ENCODE measurements at places on chromosomes 5 and 9.

DNA sequence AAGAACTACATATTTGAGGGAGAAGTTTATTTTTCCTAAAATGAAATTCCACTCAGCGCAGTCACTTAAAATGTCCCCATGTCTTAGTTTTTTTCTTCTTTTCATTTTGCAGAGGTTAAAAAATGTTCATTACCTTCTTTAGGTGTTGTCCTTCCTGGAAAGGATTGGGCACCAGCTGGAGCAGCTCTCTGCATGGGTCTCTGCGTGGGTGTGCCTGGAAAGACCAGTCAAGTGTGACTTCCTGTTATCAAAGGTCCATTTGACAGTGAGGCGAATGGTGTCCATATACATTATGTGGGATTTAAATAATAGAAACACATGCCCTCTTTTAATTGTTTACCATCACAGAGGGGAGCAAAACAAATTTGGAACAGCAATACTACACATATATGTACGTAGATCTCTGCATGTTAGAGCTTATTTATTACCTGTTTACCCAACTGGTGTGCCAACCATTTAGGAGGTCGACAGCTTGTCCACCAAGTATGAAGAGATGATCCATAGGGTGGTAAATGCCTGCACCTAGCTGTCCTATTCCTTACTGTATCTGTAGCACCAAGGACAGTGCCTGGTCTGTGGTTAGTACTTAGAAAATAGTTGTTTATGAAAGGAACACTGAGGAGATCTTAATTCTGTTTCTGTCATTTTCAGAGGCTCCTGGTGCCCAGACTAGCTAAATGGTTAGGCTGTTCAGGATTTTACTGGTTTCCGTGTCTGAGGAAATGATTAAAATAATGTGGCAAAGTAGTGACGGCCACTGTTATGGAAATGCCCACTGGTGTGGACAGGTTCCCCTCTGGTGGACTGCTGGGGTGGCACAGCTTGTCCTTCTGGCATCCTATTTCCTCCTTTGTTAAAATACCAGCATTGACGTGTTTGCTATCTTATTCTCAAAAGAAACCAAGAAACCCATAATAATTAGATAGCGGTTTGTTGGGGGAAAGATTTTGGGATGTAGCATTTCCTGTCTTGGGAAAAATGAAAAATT is 200.4 kb downstream of the MAST4 start:
- no peaks in the 10 kb centered on the region for H3K4me1 ChIP-seq
- H3K36me3 ChIP-seq: no peaks in the 10 kb centered on the region
- H3K27ac ChIP-seq: no peak overlapping the region
- no peaks in the 10 kb centered on the region for H3K27me3 ChIP-seq

DNA sequence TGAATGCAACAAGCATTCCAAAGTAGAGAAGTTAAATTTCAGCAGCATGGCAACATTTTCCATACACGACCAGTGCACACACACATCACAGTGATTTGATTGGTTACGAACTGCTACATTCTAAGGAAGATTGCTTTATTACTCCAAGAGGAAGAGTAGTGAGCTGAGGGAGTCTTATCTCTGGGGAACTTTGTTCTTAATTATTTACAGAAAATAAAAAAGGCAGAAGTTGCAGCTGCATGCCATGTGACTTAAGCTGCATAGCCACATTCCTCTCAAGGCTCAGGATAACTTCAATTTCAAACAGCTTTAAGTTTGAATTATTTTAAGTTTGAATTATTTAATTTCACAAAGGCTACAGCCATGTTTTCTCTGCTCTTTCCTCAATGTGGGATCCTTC is 71.6 kb upstream of the HSPB3 start:
- no peak overlapping the region for H3K27ac ChIP-seq
- no peak overlapping the region for H3K4me3 ChIP-seq

DNA sequence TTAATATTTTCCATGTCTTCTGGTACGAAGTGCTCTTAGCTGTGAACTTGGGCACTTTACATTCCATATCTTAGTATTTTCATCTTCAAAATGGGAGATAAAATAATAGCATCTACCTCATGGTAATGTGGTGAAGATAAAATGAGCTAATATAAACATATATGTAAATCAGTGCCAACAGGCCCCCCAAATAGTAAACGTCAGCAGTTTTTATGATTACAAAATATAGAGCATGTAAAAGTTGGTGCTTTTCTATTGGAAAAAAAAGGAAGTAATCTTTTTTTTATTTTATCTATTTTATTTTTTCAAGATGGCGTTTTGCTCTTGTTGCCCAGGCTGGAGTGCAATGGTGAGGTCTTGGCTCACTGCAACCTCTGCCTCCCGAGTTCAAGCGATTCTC is 291.1 kb upstream of the PRDM9 start:
- no peak overlapping the region for H3K27ac ChIP-seq
- no peaks in the 10 kb centered on the region for H3K36me3 ChIP-seq
- no peak for DNase-seq
- H3K27me3 ChIP-seq: no peaks in the 10 kb centered on the region
- no peak overlapping the region for H3K4me3 ChIP-seq

- H3K27me3 ChIP-seq: peaks cover 38% of the 10 kb centered on the region
- DNase-seq: no peak
- H3K4me1 ChIP-seq: peaks cover 3% of the 10 kb centered on the region
- no peaks in the 10 kb centered on the region for H3K36me3 ChIP-seq
Observed at GRCh38 chr5:173296737-173297676, 31.2 kb downstream of the STC2 start.

DNA sequence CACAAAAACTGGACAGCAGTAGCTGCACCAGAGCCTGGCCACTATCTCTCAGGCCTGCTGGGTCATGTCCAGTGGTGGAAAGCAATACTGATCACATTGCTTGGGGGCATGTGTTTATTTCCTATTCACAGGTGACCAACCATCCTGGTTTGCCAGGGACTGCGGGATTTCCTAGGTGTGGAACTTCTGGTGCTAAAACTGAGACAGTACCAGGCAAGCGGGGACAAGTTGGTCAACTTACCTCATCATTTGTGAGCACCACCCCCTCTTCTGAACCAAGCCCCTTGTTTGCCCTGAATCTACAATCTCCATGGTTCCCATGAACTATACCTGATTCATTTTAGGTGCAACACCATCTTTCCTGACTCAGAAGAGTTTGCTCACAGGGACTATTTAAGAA is 81.3 kb downstream of the TNC start:
- H3K27ac ChIP-seq: no peak overlapping the region
- no peaks in the 10 kb centered on the region for H3K27me3 ChIP-seq
- no peak for DNase-seq
- H3K4me1 ChIP-seq: peaks cover 15% of the 10 kb centered on the region

GRCh38 chr5:37575541-37576489 is 196.7 kb downstream of the WDR70 start:
- H3K27me3 ChIP-seq: no peaks in the 10 kb centered on the region
- no peaks in the 10 kb centered on the region for H3K36me3 ChIP-seq
- H3K4me1 ChIP-seq: no peaks in the 10 kb centered on the region
- no peak overlapping the region for H3K27ac ChIP-seq
- no peak overlapping the region for H3K4me3 ChIP-seq
